ENCODE measurements at places on chromosomes 13 and 19. TPM values are rescaled to one million over a fixed set of nuclear protein-coding genes. Genes with fewer than 3 reads are reported as not detected.

KLC3 gene
- 1.8 TPM for total RNA-seq

PROZ gene
- total RNA-seq: not detected

SYNE4 gene
- 14.4 TPM for total RNA-seq

XAB2 gene
- 79.6 TPM for total RNA-seq

DNA sequence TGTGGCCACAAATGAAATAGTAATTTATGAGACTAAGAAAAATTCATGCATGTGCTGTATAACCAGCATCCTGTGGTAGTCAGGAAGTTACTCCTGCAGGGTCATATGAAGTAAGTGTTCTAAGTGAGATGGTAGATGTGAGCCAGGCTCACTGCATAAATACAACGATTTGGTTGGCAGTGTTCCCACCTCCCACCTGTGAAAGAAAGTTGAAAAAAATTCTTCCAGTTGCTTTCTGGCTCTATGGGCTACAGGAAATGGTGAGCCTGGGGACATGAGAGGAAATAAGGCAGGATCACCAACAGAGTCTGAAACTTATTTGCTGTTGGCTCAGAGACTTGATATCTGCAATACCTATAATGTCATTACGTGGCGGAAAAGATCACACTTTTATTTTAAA is 301.7 kb upstream of the SPRY2 start:
- DNase-seq: no peak

DNA sequence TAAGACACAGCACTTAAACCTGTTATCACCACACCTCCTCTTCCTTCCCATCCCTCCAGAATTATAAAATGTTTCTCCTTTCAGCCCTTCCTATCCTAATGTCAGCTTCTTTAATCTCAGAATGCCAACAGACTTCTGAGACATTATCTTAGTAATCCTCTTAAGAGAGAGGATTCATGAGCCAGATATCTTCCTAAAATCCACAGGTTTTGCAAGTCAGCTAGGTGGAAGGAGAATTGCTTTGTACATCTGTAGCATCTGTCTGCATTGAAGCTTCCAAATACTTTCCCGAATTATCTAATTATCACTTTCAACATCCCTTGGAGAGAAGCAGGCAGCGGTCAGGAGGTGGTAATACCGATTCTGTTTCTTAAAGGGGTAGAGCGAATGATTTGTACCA is 179.1 kb downstream of the DCT start:
- no peak for DNase-seq

DNA sequence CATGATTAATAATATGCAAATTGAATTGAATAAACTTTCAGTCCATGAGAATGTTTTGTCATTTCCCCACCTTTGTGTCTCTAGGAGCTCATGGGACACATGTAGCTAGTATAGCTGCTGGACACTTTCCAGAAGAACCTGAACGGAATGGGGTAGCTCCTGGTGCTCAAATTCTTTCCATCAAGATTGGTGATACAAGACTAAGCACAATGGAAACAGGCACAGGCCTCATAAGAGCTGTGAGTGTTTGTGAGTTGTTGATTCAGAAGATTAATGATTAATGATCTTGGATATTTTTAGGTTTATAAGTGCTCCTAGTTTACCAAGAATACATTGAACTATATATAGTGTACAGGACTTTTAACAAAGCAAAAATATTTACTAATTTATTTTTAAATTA is 30.1 kb downstream of the TPP2 start:
- DNase-seq: no peak

DNA sequence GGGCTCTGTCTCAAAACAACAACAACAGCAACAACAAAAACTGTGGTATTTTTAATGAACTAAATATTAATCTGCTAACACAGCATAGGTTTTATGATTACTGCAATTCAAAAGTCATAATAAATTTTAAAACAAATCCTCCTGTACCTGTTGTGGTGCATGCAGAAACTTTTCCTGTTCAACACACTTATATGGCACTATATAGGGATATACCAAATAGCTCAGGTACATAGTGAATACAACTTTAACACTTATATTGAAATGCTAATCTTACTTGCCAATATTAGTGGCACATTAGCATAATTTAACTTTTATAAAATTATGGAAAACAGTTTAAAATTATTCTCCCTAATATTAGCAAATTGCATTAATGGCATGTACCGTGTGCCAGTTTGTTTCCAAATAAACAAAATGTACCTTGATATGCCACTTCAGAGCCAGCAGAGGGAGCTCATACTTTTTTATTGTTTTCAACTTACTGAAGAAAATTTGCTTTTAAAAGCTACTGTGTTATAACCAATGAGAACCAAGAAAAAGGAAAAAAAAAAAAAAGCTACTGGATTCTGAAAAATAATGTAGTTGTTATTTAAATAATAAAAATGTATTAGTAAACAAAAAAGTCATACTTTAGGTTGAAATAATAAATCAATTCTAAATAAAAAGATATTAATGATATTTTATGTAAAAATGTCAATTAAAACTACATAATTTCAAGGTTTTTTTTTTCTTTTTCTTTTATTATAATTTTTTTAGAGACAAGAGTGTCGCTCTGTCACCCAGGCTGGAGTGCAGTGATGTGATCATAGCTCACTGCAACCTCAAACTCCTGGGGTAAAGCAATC is 18.0 kb upstream of the RBM26 start:
- DNase-seq: peak; percentile 23

GRCh38 chr19:44806291-44806690 is 2.6 kb upstream of the BCAM start:
- no peak for DNase-seq

- peak; percentile 99 for DNase-seq
Observed at GRCh38 chr19:14536926-14537692, 7.7 kb downstream of the TECR start.

- DNase-seq: no peak
Observed at GRCh38 chr13:77219401-77219800, 107.5 kb downstream of the MYCBP2 start.

- peak; percentile 99 for DNase-seq
Observed at GRCh38 chr19:5340637-5341447, at the start of gene PTPRS. TSS of gene PTPRS (minus strand) at chr19:5340812. CDS start at chr19:5286140, 54,672 bp downstream.

DNA sequence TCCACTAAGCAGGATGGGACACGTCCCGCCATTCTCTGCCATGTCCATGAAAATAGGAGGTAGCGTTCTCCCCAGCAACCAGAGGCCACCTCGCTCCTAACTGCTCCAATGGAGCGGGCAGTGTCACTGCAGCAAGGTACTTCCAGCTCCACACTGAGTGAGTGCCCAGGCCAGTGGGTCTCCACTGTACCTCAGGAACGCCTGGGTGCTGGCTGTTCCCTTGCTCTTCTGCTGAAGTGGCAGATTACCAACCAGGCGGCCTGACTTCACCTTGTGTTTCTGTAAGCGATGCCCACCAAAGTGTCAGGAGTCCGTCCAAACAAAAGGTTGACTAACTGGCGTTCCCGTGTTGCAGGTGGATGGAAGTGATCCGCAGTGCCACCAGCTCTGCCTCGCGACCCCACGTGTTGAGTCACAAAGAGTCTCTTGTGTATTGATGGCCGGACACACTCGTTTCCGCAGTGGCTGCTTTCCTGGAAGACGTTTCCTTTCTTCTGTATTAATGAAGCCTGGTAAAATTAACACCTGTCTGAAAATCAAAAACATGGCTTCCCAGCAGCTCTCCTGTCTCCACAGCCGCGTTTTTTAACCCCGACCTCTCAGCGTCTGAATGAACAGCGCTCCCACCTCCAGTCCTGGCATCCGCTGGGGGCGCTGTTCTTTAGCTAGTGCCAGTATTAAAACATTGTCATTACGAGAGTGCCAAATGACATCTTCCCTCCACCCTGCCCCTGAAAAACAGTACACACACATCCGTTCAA is 128.8 kb downstream of the STK24 start:
- peak; percentile 88 for DNase-seq

DNA sequence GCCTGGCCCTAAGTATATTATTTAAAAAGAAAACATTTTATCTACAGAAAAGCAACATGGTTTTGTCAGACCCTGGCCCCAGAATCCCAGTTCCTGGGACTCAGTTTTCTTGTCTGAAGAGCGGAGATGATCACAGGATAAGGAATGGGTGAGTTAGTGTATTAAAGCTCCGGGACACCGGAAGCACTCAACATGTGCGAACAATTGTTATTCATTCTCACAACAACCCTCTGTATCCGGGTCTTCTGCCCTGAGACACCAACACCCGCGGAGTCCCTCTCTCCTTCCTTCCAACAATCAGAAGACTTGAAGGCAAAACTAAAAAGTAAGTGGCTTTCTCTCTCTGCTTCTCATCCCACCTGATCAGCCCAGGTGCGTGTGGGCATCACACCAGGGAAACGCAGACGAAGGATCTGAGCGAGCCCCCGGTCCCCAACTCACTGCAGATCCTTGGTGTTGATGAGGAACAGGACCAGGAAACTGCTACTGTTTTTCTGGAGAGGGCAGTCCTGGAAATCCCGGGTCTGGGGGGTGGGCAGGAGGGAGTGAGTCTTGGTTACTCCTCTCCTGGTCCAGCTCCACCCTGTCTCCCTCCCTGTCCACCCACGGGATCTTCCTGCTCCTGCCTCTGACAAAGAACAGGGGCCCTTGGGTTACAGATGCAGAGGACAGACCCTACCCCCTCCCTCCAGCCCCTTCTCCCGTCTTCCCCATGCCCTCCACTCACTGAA is 2.0 kb downstream of the GPR108 start:
- DNase-seq: peak; percentile 32

Measured in H7 (cell line).